GM12878 (cell line): ENCODE measurements at places on chromosomes 7 and 10.

GRCh38 chr7:152144557-152145245, 119.2 kb downstream of the GALNT11 start:
- no peak for DNase-seq

DNA sequence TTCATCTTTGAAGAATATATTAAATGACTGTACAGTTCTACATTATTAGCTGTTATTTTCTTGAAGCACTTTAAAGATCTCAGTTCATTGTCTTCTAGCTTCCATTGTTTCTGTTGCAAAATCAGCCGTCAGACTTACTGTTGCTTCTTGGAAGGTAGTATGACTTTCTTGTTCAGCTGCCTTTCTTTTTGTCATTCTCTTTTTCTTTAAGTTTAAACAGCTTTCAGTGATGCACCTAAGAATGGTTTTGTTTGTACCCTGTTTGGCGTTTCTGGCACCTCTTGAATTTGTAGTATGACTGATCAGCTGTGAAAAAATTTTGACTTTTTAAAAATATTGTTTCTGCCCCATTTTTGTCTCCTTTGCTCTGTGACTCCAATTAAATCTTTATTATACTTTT, 9.3 kb downstream of the MKLN1 start:
- DNase-seq, result no peak

DNA sequence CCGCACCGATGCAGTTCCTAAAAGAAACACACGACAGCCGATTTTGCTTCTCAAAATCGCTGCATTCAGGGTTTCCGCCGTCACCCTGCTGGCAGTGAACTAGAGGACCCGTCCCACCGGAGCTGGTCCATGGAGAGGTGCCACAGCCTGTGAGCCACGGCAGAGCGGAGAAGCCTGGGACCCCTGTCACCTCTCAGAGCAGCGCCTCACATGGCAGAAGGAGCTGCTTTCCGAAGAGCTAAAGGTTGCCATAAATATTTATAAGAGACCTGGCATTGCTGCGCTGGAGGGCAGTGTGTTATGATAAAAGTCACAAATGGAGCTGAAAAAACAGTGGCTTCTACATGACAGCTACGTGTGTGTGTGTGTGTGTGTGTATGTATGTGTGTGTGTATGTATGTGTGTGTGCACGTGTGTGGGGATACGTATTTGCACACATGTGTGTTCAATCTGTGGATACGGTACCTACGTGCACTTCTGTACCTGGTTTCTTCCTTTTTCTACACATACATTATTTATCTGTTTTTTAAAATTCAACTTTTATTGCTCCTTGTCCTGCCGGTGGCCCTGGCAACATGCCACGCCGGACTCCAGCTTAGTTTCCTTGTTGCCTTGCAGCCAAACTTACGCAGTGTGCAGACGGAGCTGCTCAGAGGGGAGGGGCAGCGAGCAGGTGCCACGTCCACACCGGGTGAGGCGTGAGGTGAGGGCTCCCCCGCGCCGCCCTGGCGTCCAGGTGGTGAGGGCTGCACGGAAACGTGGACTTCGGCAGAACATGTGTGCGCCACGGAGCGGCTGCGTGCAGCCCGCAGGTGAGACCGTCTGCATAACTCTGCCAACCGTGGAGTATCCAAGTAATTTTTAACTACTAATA, 115.2 kb upstream of the PITRM1 start:
- no peak for DNase-seq

- DNase-seq, result peak; percentile 17
These were observed 1.4 kb downstream of the HPSE2 start for GRCh38 chr10:99234041-99234790.

DNA sequence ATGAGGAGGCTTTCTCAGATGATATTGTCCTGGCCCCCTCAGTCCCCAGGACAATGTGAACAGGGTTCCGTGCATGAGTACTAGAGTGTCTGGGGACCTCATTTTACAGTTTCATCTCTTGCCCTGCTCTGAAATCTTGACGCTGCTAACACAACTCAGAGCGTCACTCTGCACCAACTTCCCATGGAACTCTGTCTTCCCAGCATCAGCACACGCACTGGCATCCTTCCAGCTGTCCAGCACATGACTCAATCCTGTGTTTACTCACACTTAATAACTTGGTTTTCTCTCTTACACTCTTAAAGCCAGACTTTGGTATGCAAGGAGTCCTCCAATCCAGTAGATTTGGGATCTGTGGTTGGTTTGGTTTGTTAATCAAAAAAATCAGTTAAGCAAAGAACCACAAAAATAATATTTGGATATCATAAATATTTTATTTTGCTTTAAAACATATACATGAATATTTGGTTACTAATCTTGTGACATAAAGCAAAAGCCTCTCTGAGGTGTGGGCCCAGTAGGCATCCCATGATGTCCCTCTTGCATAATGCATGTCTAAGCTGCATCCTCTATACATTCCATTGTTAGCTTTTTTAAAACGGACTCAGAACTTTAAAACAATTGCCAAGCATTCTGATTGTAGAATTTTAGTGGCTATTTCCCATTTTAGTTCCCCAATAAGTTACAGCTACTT, 131.0 kb downstream of the CXCL12 start:
- DNase-seq, result no peak

- DNase-seq, result no peak
These were observed 9.0 kb downstream of the SCART1 start for GRCh38 chr10:133462512-133463305.

DNA sequence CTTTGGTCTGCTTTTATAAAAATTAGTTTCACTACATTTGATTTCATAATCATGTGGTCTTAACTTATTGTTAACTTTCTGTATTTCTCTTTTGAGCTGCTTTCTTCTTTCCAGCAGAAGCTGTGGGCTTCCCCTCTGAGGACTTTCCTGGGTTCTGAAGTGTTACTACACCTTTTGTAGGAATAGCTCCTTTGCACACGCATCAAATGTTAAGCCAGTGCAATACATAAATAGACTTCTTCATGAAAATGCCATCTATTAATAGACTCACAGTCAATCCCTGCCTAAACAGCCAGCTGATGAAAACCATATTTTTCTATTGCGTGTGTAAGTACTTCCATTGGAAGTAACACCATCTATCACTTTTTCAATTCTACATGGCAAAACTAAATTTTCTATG, 1.5 kb downstream of the ABCB4 start:
- peak; percentile 15 for DNase-seq

DNA sequence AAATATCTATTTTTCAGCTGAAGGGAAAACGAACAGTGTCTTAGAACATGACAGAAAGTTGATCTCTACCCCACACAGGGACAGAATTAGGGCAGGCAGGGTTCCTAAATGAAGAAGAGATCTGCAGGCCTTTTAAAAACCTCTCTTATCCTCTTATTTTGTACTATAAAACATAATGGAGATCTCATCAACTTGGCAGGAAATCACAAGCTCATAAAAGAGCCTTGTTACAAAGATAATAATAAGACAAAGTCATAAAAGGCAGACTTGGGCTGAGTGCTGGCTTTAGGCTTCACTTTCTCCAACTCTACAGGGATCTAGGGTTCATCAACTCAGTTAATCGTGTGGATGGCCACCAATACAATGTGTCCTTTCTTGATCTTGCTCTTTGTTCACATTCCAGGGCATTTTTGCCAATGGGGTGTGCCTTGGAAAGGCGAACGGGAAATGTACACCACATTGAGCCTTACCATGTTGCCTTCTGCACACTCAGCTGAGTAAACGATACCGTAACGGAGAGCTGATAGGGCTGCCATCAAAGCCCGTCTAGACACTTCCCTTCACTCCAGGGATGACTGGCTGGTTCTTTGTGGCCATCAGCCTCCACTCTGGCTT, 7.1 kb upstream of the TEX36 start:
- no peak for DNase-seq

- no peak for DNase-seq
These were observed 152.1 kb upstream of the RHOBTB1 start for GRCh38 chr10:61096056-61096455.

- no peak for DNase-seq
These were observed 275.8 kb upstream of the PPP2R2D start for GRCh38 chr10:131625041-131625440.

- DNase-seq, result no peak
These were observed 134.8 kb downstream of the OAT start for GRCh38 chr10:124283949-124284250.

GRCh38 chr10:122733931-122734665, 34.5 kb upstream of the C10orf120 start:
- DNase-seq, result no peak

DNA sequence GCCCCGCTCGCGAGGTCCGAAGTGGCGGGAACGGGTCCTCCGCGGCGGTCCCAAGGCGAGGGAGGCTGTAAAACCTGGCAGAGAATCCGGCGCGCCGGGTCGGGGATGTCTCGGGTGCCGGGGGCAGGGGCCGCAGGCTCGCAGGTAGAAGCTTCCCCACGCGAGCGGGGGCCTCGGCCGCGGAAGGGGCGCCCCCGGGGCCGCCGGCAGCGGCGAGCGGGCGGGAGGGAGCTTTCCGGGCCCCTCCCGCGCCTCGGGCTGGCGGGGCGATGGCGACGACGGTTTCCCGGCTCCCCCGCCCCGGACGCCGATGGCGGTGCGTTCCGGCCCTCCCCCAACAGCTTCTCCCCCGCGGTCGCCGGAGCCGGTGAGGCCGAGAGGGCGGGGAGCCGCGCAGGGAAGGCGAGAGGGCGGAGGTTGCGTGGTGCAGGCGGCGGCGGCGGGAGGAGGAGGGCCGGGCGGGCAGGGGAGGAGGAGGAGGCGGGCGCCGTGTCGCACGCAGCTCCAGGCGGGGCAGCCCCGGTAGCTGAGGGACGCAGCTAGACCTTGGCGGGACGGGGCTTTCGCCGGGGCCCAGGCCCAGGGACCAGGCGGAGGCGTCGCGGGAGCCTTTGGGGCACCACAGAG, at the start of gene CUL1:
Gene CUL1 (plus strand): TSS at position 507 of the 627 bp plus-strand sequence. CDS start 31,220 bp downstream, outside the sequence.
- no peak for DNase-seq

- DNase-seq, result no peak
These were observed 190.0 kb upstream of the LYZL2 start for GRCh38 chr10:30819341-30820181.

GRCh38 chr10:3948843-3949242, 163.8 kb upstream of the KLF6 start:
- DNase-seq, result no peak

- no peak for DNase-seq
These were observed 5.9 kb downstream of the FEZF1 start for GRCh38 chr7:122298618-122299017.

DNA sequence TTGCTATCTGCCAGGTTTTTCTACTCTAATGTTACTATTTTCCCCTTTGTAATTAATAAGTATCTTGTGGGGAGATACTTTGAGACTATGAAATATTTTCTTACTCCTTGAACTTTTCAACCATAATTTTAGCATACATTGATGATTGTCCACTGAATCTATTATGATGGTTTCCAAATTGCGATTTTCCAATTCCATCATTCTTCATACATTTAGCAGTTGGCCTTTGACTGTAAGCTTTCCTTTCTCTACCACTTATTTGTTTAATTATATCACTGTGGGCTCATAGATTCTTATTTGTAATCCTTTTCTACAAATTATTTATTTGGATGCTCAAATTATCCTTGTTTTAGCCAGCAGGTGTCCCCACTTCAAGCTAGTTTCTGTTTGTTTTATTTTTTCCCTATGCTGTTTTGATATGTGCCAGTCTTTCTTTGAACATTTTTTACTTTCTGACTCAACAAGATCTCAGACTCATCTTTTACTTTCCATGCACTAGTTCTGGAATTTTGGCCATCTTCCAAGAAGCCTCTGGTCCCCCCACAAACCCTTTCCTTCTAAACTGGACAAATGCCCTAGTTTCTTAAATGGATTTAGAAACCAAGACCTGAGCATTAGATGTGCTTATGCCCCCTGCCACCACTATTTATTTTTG, 11.4 kb upstream of the MRPS16 start:
- no peak for DNase-seq

GRCh38 chr10:61623161-61623560, 39.6 kb upstream of the CABCOCO1 start:
- DNase-seq, result no peak

GRCh38 chr10:84235096-84235495, 6.2 kb downstream of the LRIT1 start:
- no peak for DNase-seq

GRCh38 chr10:5002013-5002727, 1.5 kb downstream of the AKR1C2 start:
- no peak for DNase-seq

DNA sequence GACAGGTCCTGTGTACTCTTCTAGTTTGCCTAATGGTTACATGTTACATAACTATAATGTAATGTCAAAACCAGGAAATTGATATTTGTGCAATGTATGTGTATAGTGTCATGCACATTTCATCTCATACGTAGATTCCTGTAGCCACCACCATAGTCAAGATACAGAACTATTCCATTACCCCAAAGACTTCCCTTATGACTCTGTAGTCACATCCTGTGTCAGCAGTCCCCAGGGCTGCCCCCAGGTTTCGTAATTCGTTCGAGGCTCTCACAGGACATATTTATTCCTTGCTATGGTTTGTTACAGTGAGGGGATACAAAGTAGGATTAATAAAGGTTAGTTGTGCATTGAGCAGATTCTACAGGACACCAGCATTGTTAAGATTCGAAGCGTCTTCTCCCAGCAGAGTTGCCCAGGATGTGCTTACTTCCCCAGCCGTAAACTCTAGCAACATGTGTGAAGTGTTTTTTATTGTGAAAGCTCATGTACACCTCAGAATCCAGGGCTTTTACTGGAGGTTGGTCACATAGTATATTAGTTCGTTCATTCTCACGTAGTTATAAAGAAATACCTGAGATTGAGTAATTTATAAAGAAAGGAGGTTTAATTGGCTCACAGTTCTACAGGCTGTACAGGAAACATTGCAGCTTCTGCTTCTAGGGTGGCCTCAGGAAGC, 18.6 kb downstream of the RABGEF1 start:
- no peak for DNase-seq

GRCh38 chr7:30727061-30727945, 24.6 kb upstream of the INMT start:
- DNase-seq, result no peak

GRCh38 chr7:92963566-92963965, 127.2 kb upstream of the CDK6 start:
- DNase-seq, result no peak

GRCh38 chr7:47085491-47086275, 496.2 kb downstream of the TNS3 start:
- no peak for DNase-seq

DNA sequence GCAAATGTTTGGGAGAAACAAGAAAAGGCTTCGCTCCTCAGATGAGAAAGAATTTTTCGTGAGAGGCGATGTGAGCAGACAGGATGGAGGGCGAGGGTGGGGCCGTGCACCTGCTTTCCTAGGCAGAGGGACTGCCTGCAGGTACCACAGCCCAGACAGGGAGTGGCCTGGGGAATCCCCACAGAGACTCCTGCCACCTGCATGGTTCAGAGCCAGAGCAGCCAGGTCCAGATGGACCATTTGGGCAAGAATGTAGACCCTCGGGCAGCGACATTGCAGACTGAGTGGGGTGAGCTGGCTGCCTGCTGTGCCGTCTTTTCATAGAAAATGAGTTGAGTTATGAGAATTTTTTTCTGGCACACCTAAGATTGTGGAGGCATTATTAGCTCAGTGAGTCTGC, 216.8 kb downstream of the SNX10 start:
- no peak for DNase-seq

GRCh38 chr7:131124001-131124629, 203.6 kb upstream of the MKLN1 start:
- DNase-seq, result peak; percentile 92

GRCh38 chr10:79196470-79197461, 128.0 kb downstream of the ZMIZ1 start:
- no peak for DNase-seq
